ENCODE measurements at places on chromosomes 1 and 21.

DNA sequence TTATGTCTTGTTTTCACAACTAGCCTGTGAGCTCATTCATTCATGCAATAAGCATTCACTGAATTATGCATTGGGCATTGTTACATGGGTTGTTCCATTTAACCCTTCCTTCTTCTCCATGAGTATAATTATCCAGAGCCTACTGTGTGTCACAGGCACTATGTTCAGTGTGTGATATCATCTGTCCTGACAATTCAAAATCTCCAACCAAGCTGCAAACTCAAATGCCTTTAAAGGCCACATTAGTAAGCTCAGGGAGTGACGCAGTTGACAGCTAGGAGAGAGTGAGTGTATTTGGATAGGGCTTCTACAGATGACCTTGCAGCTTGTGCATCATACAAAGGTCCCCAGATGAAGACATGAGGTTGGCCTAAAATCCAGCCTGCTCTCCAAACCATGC lies 289.5 kb downstream of the OMA1 start:
- DNase-seq, result no peak

- no peak for DNase-seq
Measured at GRCh38 chr21:43864962-43865539, at the start of gene AGPAT3. AGPAT3 (plus strand) TSS chr21:43865223; CDS start chr21:43959682, 94,459 bp downstream.

DNA sequence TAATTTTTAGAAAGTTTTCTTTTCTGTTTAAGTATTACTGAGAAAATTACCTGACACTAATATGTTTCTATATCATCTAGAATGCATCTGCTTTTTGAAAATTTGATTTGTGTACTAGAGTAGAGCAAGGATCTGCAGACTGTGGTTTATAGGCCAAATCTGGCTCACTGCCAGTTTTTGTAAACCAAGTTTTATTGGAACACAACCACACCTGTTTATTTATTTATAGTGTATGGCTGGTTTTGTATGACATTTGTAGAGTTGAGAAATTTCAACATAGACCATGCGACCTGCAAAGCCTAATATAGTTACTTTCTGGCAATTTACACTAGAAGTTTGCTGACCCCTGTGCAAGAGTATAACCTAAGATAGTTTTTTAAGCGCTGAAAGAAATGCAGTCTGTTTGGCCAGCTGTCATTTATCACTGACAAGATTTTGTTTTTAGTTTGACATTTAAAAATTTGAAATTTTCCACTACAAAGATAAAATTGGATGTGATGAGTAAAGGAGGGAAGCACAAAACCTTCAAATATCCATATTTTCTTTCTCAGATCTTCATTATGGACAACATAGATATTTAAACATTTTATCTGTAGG lies 36.1 kb upstream of the CACYBP start:
- DNase-seq, result no peak

DNA sequence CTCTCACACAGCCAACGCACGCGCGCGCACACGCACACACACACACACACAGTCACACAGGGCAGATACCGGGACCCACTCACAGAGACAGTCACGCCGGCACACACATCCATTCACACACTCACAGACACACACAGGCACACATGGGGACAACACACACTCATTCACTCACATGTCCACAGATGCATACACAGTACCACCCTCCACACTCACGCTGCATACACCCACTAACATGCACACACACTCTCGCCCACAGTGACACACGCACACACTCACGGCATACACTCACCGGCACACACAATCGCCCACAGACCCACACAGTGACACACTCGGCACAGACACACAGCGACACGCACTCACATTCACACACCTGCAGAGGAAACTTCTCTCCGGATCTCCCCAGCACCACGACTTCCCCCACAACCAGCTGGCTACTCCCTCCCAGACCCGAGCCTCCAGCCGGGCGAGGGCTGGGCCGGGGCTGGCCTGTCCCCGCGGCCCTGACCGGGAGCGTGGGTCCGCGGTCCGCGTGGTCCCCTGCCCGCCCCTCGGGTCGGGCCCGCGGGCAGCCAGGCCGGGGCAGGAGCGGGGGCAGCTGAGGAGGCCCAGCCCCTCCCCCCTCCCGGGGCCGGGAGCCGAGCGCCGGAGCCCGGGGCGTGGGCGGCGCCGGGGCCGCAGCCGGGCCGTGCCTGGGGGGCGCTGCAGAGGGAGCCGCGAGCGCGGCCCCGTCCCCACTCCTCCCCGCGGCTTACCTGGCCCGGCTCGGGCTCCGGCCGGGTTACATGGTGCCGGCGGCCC lies 552 bp downstream of the DLGAP3 start:
- peak; percentile 42 for DNase-seq

GRCh38 chr1:156839426-156840109 lies 19.3 kb downstream of the INSRR start:
- DNase-seq, result no peak

DNA sequence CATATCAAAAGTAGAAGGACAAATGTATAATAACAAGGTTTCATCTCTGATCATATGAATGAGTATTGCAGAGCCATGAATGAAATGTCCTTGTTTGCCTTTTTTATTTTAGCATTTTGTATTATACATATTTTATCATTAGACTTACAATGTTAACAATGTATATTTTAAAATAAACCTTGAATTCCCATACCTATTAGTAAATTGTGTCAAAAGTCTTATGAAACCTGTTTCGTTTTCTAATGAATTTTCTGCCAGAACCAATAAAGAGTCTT lies 646 bp downstream of the DNAJB4 start:
- no peak for DNase-seq

DNA sequence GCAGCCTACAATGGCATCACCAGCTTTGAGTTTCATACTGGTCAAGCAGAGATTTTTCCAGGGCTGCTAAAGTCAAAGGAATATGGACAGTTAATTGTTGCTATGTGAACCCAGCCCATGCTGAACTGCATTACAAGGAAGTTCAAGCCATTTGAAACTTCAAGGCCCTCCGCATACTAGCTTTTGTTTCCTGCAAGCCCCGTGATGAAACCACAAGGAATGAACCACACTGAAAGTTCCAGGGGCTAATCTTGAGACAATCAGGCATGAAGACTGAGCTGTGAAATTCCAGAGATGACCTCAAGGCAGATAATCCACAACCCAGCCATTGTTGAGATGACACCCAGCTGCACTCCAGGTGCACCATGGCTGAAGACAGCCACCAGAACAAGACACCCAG lies 180.8 kb downstream of the C1orf21 start:
- no peak for DNase-seq

DNA sequence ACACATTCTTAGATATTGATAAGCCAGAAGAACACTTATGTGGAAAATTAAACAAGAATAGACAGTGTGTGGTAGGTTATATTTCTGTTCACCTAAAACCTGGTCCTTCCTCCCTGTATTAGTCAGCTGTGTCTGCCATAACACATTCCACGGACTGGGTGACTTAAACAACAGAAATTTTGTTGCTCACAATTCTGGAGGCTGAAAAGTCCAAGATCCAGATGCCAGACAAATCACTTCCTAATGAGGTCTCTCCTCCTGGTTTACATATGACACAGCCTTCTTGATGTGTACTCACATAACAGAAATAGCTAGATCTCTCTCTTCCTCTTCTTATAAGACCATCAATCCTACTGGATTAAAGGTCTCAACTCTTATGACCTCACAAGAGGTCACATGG lies 25.7 kb downstream of the JMJD4 start:
- DNase-seq, result no peak

DNA sequence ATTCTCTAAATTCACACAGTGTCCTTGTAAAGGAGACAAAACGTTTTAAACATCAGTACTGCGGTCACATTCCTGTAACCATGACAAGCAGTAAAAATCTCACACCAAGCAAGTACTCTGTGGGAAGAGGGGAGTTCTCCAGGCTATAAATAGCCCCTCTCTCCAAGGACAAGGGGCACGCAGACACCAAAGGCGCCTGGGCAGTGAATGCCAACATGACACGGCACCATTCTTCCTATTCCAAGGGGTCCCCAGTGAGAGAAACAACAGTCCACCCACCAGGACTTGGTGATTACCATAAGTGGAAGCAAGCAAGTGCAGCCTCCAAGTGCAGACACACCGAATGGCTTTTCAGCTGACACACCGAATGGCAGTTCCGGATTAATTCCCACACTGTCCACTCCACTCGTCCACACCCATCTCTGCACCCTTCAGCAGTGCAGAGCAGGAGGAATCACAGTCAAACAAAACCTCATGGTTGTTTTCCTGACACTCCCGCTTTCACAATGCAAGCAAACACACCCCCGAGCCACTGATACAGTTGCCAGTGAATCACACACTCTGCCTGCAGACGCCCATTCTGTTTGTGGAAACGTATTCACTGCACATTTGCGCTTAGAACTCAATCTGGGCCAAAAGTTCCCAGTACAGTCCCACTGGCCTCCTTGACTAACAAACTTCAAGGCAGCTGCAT lies 1.8 kb downstream of the PTTG1IP start:
- no peak for DNase-seq

DNA sequence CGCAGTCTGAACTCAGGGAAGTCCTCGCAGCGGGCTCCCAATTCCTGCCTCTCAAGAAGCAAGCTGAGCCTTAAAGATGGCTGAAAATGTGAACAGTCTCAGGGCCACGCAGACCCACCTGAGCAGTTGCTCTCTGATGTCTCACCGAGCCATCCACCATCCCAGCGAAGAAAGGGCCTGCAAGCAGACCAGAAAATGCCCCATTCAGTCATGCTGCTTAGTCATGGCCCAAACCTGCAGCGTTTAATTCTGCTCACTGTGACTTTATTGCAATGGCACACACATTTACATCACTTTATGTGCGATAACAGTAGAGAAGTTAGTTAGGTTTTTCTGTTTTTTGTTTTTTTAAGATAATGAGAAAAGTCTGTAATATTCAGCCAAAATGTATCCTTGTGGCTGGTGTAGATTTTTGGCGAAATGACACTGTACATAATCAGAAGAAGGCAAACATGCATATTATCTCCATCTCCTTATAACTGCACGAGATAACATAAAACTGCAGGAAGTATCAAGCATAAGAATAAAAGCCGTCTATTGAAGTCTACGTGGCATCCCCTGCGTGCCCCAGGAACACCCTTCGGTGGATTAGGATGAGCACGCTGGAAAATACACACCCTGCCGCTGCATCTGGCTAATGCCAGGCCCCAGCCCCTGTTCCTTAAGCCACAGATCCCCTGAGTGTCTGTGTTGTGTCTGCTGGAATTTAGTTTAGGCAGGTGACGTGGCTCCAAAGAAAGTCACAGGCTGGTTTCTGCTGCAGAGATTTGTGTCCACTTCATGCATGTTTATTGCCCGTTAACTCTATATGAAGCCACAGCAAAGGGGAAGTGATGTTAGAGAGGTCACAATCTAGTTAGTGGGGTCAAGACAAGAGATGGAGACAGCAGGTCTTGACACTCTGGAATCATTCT lies 119.8 kb upstream of the IRF2BP2 start:
- DNase-seq, result no peak

DNA sequence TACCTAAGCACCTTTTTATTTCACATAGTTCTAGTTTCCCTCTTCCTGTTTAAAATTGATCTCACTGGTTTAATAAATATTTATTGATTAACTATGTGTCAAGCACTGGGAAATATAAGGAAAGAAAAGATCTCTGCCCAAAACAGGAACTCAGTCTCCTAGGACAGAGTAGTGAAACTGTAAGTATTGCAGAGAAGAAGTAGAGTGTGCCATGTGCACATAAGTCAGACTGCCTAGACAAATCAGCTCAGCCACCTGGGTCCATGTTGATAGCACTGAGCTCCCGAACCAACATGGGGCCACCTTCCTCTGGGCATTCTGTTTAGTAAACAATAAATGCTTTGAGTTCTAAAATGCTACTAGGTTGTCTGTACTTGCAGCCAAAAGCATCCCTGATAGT lies 9.8 kb upstream of the SSX2IP start:
- no peak for DNase-seq

- no peak for DNase-seq
Measured at GRCh38 chr1:16969057-16969611, 11.3 kb downstream of the MFAP2 start.

- no peak for DNase-seq
Measured at GRCh38 chr21:27339902-27340301, 373.0 kb upstream of the ADAMTS5 start.

GRCh38 chr21:38958940-38959691 lies 153.4 kb downstream of the ETS2 start:
- DNase-seq, result no peak

DNA sequence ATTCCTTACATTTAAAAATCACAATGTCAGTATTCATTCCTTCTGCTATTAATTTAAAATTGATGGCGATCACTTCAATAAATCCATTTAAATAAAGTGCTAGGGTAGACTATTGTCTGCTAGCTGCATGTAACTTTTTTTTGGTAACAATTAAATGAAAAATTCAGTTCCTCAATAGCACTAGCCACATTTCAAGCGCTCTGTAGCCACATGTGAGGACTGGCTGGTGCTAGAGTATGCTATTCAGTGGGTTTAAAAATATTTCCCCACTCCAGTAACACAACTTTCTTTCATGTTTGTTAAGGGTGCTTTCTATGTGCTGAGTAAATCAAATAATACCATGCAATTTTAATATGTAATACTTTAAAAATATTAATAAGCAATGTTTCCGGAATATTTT lies 108.2 kb downstream of the LTN1 start:
- no peak for DNase-seq

Measured in NCI-H774 (cell line).